ENCODE measurements at places on chromosomes 5 and 9.

DNA sequence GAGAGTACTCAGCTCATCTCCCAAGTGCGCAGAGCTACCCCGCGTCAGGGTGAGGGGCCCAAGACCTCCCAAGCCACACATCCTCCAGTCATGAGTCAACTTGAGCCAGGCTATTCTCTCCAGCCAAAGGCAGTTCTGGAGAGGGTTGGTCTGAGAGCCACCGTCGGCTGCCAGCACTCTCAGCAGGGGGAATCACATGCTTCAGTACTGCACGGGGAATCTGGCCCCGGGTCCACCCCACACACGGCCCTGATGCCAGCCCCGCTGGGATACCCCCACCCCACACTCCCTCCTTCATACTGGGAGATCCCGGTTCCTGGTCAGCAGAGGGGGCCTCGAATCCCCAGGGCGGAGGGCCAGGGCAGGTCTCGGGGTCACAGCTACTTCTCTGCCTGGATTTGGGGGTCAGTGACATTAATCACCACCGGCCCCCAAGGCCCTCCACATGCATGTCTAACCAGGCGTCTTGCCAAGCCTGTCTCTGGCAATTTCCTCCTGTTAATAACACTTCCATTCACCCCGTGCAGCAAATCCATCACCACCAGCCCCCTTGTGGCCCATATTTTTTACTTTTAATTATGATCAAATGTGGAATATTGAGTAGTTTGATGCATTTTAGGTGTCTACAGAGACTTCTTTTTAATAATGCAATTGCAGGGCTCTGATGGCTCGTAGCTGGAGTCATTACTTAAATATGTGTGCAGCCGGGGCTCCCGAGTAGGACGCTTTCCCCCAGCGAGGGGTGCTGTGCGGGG lies 102.9 kb upstream of the PPP1R26 start:
- DNase-seq = no peak

GRCh38 chr5:501831-502184 lies 22.4 kb downstream of the SLC9A3 start:
- DNase-seq = no peak

DNA sequence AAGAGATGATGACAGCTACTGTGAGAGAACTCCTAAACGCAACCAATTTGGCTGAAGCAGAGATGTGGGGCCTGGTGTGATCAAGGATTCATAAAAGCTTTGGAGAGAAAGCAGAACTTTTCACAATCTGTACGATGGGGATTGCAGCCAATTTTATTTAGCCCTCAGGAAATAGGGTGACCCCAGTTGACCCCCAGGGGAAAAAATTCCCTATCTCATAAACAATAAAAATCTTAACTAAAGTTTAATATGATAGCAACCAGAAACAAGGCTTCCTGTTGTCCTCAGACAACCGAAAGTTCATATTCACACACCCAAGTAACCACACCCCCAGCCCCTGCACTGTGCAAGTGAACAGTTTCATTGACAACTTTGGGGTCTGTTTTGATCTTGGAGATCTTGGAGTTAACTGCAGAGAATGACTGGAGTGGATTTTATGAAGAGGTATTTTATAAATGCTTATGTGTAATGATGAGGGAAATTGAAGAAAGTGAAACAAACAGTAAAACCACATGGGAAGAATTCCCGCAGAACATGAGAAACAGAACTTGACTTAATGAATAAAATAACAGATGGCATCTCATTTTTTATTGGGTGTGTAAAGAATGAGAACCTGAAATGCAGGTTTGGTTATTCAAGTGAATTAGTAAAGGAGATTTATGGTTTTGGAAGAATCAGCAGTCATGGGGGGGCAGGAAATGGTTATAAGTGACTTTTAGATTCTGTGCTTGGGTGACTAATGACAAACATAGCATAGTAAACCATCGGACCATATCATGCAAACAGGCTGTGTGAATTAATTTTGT lies 94.5 kb downstream of the PDE4D start:
- no peak for DNase-seq

GRCh38 chr9:27535701-27536118 lies 6.1 kb upstream of the MOB3B start:
- peak; percentile 23 for DNase-seq

DNA sequence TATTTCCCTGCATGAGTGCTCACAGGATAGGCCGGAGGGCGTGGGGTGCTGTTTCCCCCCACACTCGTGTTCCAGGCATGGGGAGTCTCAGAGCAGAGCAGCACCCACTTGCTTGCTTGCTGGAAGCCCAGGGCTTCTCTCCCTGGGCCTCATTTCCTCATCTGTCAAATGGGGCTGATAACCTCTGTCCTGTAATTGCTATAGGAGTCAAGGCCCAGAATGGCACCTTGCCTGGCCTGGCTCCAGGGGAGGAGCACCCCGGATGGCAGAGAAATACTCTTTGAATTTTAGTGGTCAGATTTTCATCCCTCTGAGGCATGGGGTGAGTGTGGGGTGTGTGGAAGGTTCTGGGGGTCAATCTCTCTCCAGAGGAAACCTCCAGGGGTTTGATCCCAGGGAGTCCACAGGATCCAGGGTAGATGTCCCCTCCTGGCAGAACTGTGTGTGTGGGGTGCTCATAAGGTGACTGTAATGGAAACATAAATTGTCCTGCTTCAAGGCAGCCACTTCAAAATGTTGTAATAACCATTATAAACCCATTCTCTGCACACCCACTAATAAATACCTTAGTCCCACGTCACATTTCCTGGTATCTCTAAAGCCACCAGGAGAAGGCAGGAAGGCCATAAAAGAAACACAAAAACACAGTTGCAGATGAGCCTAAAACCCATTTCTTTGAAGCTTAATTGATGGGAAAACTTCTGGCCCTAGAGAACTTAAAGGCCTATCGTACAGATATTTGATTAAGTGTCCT lies 272.2 kb downstream of the FSTL4 start:
- no peak for DNase-seq

DNA sequence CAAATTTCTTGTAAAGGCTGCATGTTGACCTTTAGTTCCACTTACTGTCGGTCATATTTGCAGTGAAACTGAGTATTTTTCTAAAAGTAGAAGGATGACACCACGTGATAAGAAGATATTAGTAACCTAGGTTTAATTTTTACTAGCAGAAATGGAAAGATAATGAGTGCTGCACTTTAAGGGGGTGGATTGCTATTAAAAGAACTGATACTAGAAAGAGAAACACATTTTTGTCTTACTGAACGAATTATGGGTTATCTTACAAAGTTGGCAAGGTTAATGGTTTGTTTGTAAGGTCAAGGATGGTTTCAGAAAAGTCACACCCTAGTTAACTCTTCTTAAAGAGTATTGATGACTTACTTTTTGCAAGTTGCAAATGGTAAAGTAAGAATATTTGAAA lies 2.4 kb downstream of the MACIR start:
- DNase-seq = no peak

DNA sequence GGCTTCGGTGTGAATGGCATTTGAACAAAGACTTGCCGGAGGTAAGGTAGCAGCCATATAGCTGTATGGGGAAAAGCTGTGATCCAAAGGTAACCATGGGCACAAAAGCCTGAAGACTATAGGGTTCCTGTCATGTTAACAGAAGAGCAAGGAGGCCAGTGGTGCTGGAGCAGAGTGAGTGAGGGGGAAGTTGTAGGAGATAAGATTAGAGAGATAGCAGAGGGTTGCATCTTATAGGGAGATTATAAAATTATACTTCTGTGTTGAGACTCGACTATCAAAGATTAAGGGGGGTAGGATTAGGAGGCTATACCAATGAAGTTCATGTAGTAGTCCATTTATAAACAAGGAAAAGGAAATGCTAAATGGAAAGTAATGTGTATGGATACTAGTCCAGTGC lies 3.3 kb downstream of the NCBP1 start:
- DNase-seq = no peak

- DNase-seq = no peak
These were observed 23.8 kb downstream of the C9 start for GRCh38 chr5:39340506-39340905.

DNA sequence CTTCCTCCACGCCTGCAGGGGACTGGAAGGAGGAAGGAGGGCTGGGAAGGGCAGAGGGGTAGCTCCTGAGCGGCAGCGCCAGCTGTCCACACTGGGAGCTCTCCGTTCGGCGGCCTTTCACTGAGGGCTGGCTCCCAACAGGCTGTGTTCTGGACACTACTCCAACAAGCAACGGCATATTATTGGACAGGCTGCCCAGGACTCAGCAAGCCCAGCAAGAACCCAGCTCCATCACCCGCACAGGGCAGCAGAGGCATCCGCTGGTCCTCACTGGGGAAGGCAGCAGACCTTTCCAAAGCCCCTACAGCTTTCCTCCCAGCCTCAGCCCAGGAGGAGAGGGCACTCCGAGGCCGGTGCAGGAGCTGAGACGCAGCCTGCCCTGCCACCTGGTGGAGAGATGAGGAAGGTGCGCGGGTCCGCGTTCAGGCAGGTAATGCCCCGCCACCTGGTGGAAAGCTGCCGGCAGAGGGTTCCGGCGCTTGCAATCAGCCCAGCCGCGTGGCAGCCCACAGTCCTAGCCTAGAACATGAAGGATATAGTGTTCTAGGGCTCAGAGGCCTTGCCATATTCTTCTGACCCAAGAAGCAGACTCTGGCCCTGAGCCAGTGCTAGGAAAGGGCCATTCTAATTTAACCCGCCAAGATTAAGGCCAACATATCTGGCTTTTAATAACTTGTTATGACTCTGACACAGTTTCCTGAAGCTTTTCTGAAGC lies 74.4 kb downstream of the NRG2 start:
- peak; percentile 74 for DNase-seq

DNA sequence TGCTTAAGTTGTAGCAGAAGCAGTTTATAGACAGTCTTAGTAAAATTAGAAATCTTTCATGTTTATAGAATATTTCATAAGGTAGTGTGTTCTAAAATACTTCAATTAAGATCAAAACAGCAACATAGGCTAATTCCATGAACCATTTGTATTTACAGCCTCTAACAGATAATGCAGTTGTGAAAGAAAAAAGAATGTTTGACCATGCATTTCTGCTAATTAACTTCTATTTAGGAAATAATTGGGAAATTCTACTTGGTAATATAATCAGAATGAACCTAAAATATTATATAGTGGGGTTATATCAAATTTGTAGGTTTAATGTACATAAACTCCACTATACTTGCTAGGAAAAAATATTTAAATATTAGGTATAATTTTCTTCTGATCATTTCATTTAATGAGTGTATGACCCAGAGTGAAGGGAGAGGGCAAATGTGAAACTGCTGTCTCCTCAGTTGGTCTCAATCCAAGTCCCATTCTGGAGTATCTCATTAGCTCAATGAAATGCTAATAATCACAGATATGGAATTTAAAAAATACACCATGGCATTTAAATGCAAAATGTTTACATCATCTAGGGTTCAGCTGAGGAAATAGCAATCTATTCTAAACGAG lies 34.9 kb downstream of the ALDH1A1 start:
- no peak for DNase-seq

GRCh38 chr5:143592648-143593047 lies 189.2 kb upstream of the NR3C1 start:
- no peak for DNase-seq
